ENCODE measurements at places on chromosomes 16 and 17. TPM values are rescaled to one million over a fixed set of nuclear protein-coding genes. Genes with fewer than 3 reads are reported as not detected.

The ZNF276 gene
- total RNA-seq, result 38.2 TPM

The AOC2 gene
- total RNA-seq, result 2.5 TPM

The CHST6 gene
- total RNA-seq, result 0.94 TPM

The GRB7 gene
- not detected for total RNA-seq

The CANT1 gene
- 19.4 TPM for total RNA-seq

The EVI2B gene
- total RNA-seq, result 0.63 TPM

The HSPB9 gene
- total RNA-seq, result not detected

The NR1D1 gene
- 1.9 TPM for total RNA-seq

The C1QTNF8 gene
- 0.63 TPM for total RNA-seq

The TRPV2 gene
- 1.3 TPM for total RNA-seq

The OR3A2 gene
- 1.3 TPM for total RNA-seq

The DNAI2 gene
- total RNA-seq, result not detected

The RNF213 gene
- total RNA-seq, result 38.8 TPM

The KRT28 gene
- total RNA-seq, result not detected

The TM4SF5 gene
- not detected for total RNA-seq

The ADCY7 gene
- total RNA-seq, result 9.4 TPM

The KRTAP4-3 gene
- total RNA-seq, result not detected

The SPATA20 gene
- total RNA-seq, result 22.8 TPM

The TBC1D3E gene
- not detected for total RNA-seq

The ZNF287 gene
- 32.6 TPM for total RNA-seq

The SAMD14 gene
- 41.3 TPM for total RNA-seq

The PRSS33 gene
- not detected for total RNA-seq

The KRT17 gene
- not detected for total RNA-seq

The CCT6B gene
- 2.5 TPM for total RNA-seq

The LITAFD gene
- not detected for total RNA-seq
